Endothelial cell of umbilical vein (primary cell): ENCODE measurements at places on chromosomes 3 and 15. TPM values are rescaled to one million over a fixed set of nuclear protein-coding genes. Genes with fewer than 3 reads are reported as not detected.

Gene SOX2
- 0.13 TPM in 1 of 2 replicates, not detected in the other for total RNA-seq

Gene SOX14
- not detected in 2 replicates for total RNA-seq

Gene CD276
- total RNA-seq = 85.6 and 85.7 TPM in 2 replicates

Gene FAM81A
- 0.32 and 1.2 TPM in 2 replicates for total RNA-seq
